Smooth muscle cell of trachea (primary cell): ENCODE measurements at places on chromosomes 2 and 18. TPM values are rescaled to one million over a fixed set of nuclear protein-coding genes. Genes with fewer than 3 reads are reported as not detected.

ALLC gene
- total RNA-seq, result not detected in 2 replicates

SNED1 gene
- 52.9 and 124 TPM in 2 replicates for total RNA-seq

IL37 gene
- not detected in 2 replicates for total RNA-seq

IL1R2 gene
- 0.83 TPM in 1 of 2 replicates, not detected in the other for total RNA-seq

ICOS gene
- total RNA-seq, result not detected in 2 replicates

ZNF397 gene
- total RNA-seq, result 25.0 and 30.3 TPM in 2 replicates

IDH1 gene
- total RNA-seq, result 236 and 313 TPM in 2 replicates

GALNT3 gene
- total RNA-seq, result 0.33 and 0.58 TPM in 2 replicates

CXXC1 gene
- 39.7 and 40.4 TPM in 2 replicates for total RNA-seq

SETBP1 gene
- 3.6 and 6.5 TPM in 2 replicates for total RNA-seq

REEP1 gene
- total RNA-seq, result 0.15 TPM in 1 of 2 replicates, not detected in the other

SERPINB11 gene
- total RNA-seq, result not detected in 2 replicates

MYO5B gene
- total RNA-seq, result under 0.01 TPM in 1 of 2 replicates, not detected in the other

ANKRD30B gene
- total RNA-seq, result 0.15 and 0.50 TPM in 2 replicates

POU3F3 gene
- not detected in 2 replicates for total RNA-seq

MORN2 gene
- 10.8 and 27.3 TPM in 2 replicates for total RNA-seq

ITM2C gene
- 63.4 and 97.1 TPM in 2 replicates for total RNA-seq

SNTG2 gene
- total RNA-seq, result not detected in 2 replicates

CCDC148 gene
- total RNA-seq, result 1.5 and 1.7 TPM in 2 replicates

VSNL1 gene
- total RNA-seq, result 0.29 and 0.99 TPM in 2 replicates

CCT4 gene
- total RNA-seq, result 162 and 205 TPM in 2 replicates

ZNF396 gene
- total RNA-seq, result 2.8 and 3.0 TPM in 2 replicates

CAPN13 gene
- not detected in 2 replicates for total RNA-seq

KYNU gene
- total RNA-seq, result 1.2 and 5.3 TPM in 2 replicates

EVX2 gene
- total RNA-seq, result not detected in 2 replicates

SYT4 gene
- total RNA-seq, result not detected in 2 replicates

CD207 gene
- not detected in 2 replicates for total RNA-seq

TUBB8B gene
- total RNA-seq, result not detected in 2 replicates

ZNF385B gene
- total RNA-seq, result not detected in 2 replicates

TTR gene
- total RNA-seq, result not detected in 2 replicates

DNAJC5G gene
- total RNA-seq, result not detected in 2 replicates

SFT2D3 gene
- 5.2 and 6.6 TPM in 2 replicates for total RNA-seq

RRM2 gene
- total RNA-seq, result 5.3 and 34.2 TPM in 2 replicates

PAX8 gene
- 0.87 and 1.5 TPM in 2 replicates for total RNA-seq

ALPP gene
- total RNA-seq, result under 0.01 TPM in 1 of 2 replicates, not detected in the other

STARD6 gene
- not detected in 2 replicates for total RNA-seq
